ENCODE measurements at places on chromosomes 5 and 9. TPM values are rescaled to one million over a fixed set of nuclear protein-coding genes. Genes with fewer than 3 reads are reported as not detected.

GRCh38 chr5:132257131-132258101 is at the start of gene PDLIM4:
Gene PDLIM4 (plus strand): TSS chr5:132257696. CDS start chr5:132257735, 39 bp downstream.
- peak; percentile 76 for DNase-seq

DNA sequence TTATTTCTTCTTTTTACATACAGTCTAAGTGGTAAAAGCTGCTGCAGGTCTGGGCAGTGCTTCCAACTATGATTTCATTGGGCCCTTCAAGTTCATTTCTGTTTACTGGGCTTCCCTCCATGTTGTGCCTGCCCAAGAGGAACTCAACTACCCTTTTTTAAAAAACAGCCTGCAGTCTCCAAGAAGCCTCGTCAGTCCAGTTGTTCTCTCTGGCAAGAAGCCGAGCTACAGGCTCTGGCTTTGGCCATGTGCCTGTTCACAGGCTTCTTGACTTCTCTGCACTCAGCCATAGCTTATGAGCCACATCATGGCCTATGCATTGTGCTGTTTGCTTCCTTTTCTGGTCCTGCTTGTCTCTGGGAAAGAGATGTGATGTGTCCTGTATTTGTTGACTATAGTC is 119.7 kb upstream of the PJA2 start:
- DNase-seq = no peak

The CDKN2B gene
- total RNA-seq = 18.4 TPM

- no peak for DNase-seq
These were observed 9.9 kb downstream of the CAMK4 start for GRCh38 chr5:111234125-111234524.

DNA sequence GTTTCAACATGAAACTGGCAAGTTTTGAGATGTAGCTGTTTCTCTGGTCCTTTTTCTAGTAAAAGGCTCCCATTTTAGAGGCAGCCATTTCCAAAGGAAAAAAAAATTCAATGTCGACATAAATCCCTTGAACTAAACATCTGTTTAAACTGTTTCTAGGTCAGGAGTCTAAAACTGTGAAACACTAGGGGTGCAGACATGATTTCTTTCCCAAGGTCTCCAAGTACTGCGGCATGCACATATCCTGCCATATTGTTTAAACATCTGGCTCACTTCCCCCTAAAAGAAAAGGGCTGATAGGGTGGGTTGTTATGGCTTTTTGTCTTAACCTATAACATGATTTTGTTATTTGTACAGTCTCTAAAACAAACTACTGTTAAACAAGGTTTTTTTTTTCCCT is 51.1 kb downstream of the NFIB start:
- DNase-seq = no peak

The CAMK2A gene
- total RNA-seq = 0.26 TPM

- DNase-seq = peak; percentile 70
These were observed 50.5 kb upstream of the FCN1 start for GRCh38 chr9:134968011-134968822.

DNA sequence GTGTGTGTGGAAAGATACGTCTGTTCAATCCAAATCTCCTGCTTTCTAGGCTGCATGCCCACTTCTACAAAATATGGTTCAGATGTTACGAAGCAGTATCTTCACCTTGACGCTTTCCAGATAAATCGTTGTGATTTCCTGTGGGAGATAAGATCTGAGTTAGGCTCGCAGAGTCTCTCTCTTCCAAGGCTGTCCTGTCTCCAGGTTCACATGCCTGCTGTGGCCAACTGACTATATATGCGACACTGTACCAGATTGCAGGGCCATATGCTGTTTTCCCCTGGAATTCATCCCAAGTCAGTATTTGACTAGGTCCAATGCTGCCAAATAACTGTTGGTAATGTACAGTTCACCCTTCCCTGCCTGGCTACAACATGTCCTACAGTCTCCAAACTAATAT is 47.9 kb downstream of the TMEM252 start:
- no peak for DNase-seq

DNA sequence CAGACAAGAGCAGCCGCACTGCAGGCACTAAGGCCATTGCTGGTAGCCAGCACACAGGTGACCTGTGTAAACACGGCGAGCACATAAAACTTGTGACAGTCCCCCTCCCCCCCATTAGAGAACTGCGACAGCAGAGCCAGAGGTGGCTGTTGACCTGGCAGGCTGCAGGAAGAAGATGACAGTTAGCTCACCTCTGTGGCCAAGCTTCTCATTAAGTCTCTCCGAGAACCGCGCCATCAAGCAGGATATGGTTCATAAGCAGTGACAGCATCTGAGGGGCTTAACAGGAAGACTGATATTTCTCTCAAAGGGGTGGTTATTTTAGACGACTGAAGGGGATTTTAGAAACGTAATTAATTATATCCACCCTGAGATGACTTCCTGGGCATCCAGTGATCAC is 5.2 kb downstream of the SURF4 start:
- no peak for DNase-seq

- DNase-seq = no peak
These were observed 266.5 kb upstream of the ITGA1 start for GRCh38 chr5:52521236-52521635.
